ENCODE measurements at places on chromosomes 3 and 15.
A peak's percentile ranks its signal among the peaks of the same experiment; 100 is the strongest.

- DNase-seq: no peak
Observed at GRCh38 chr3:189792046-189792929, 161.1 kb downstream of the TP63 start.

DNA sequence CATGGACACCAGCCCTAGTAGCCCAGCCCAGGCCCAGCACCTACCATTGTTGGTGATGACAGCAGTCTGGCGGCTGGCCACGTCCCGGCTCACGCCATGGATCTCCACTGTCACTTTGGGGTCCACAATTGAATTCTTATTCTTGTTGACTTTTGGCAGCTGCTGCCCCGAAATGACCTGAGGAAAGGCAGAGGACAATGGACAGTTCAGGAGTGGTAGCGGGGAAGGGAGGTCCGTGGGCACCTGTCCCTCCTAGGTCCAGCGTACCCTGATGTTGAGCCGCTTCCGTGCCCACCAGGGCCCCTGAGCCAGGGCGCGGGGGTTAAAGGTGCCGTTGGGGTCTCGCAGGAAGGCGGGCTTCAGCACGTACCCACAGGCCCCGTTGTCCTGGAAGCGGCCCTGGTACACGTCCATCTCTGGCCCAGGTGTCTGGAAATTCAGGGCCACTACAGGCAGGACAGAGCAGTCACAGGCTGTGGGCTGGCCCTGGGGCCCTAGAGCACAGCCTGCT is 17.7 kb downstream of the VILL start:
- no peak for DNase-seq

DNA sequence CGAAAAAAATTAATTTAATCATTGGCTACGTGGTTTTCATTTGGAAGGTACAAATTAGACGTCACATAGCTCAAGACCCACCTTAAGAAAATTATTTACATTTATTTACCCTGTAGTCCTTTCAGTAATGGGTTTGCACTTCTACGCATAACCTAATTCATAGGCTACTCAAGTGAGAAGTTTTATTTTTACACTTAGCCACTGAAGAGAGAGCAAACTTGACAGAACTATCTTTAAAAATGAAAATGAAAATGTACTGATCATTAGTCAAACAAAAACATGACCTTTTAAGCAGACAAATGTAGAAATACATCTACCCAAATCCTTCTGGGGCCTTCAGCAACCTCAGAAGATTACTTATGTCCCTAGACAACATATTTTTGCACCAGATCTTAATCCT is 269.4 kb upstream of the TTC14 start:
- no peak for DNase-seq

- no peak for DNase-seq
Observed at GRCh38 chr3:63441262-63441661, 163.2 kb downstream of the SYNPR start.

- no peak for DNase-seq
Observed at GRCh38 chr3:192259661-192260060, 467.7 kb downstream of the FGF12 start.

- DNase-seq: no peak
Observed at GRCh38 chr15:63909819-63910437, 76.2 kb upstream of the HERC1 start.

DNA sequence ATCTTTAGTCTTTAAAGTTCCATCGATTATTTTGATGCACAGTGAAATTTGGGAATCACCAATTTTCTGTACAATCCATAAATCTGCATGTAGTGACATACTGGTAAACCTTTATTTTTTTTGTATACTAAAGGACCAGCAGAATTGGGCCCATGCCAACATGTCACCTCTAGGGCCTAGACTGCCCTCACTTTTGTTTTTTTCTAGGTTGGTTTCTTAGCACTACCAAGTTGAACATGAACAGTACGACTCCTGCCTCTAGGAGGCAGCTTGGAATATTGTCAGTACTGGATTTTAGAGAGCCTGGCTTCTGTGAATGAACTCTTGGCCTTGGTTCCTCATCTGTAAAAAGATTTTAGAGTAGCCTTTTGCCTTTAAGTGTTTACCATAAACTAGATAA is 32.3 kb downstream of the NKIRAS1 start:
- DNase-seq: no peak

DNA sequence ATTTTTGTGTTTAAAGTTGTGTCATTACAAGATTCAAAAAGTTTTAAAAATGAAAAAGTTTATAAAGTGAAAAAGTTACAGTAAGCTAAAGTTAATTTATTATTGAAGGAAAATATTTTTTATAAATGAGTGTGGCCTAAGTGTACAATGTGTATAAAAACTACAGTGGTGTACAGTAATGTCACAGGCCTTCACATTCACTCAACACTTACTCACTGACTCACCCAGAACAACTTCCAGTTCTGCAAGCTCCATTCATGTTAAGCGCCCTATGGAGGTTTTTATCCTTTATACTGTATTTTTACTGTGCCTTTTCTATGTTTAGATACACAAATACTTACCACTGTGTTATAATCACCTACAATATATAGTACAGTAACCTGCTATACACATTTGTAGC is 76.3 kb downstream of the DTWD1 start:
- no peak for DNase-seq

DNA sequence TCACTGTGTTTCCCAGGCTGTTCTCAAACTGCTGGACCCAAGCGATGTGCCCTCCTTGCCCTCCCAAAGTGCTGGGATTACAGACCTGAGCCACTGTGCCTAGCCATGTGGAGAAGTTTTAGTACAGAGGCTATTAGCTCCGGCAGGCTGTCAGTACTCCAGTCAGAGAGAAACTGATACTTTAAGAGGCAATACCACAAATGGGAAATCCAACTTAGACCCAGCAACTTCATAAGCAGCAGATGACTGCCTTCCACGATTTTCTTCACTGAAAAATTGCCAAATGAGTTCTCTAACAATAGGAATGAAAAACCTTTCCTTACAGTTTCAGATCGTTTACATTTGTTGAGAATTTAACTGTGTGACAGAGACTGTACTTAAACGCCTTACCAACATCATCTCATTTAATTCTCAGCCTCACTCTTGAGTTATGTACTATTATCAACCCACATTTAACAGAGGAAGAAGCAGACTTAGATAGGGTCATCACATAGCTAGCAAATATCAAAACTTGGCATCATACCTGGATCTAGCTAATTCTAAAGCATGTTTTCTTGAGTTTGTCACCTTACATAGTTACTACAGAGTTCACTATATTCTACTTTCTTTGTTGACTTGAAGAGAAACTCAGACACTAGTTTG is 127.4 kb downstream of the TCF12 start:
- DNase-seq: no peak

GRCh38 chr15:75450307-75451201 is 936 bp downstream of the SIN3A start:
- peak; percentile 93 for DNase-seq

GRCh38 chr3:73786998-73787397 is 162.3 kb upstream of the PDZRN3 start:
- DNase-seq: no peak

DNA sequence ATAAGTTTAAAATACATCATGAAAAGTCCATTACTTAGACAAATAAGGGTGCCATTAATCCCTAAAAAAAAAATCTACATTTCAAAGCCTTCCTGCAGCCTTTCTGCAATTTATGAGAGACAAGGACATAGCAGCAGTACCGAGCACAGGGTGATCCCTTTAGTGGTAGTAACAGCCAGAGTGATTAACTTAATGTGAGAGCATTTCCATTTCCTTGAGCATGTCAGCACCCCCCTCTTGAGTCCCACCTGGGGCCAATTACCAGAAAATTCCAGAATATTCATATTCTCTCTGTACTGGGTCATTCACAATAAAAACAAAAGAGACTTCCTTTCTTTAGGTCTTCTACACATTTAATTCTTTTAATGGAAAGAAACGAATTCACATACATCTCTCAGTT is 546.9 kb upstream of the CCDC54 start:
- no peak for DNase-seq

GRCh38 chr3:188231456-188231855 is 77.5 kb downstream of the LPP start:
- DNase-seq: no peak

DNA sequence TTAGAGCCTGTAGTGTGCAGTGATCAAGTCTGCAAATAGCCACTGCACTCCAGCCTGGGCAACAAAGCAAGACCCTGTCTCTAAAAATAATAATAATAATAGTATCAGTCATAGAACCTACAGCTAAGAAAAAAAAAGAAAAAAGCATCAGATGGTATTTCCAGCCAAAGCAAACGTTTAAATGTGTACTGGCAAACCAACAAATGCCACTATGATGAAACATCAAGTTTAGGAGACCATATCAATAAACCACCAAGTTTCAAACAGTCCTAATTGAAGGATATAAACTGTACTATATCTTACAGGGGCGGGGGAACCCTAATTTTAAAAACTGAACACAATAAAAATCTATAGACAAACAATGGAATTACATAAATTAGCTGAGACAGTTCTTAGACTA is 6.4 kb downstream of the UBP1 start:
- DNase-seq: no peak

DNA sequence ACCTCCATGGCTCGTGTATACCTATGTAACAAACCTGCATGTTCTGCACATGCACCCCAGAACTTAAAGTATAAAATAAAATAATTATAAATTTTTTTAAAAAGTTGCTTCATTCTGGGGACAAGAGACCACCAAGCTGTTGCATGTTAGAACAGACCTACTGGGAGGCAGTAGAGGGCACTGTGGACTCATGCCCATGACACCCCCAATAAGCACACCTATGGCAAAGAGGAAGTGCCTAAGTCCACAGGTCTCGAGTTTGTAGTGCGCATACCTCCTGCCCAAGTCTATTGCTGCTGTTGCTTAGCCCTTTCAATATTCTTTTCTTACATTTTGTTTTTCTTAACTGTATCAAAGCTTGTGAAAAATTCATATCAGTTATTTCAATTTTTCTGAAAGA is 267.9 kb upstream of the THBS1 start:
- DNase-seq: no peak

DNA sequence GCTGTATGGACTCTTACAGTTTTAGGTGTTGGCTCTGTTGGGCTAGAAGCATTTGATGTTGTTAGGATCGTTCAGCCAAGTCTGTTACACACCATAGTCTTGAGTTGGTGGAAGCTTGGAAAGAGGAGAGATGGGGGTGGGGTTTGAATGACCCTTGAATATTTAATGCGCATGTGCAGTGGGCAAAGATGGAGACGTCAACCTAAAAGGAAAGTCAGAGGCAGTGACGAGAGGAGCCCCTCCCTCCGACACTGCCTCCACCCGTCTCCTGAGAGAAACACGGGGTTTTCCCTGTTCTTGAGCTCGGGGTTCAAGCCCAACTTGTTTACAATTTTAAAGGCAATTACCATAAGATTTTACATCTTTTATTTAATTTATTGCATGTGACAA is 311.4 kb downstream of the SHQ1 start:
- DNase-seq: no peak

GRCh38 chr15:66138892-66139590 is 114.5 kb downstream of the MEGF11 start:
- no peak for DNase-seq

GRCh38 chr3:187931101-187931500 is 185.8 kb upstream of the BCL6 start:
- no peak for DNase-seq

GRCh38 chr15:64191971-64192830 is 29.4 kb upstream of the PPIB start:
- no peak for DNase-seq

DNA sequence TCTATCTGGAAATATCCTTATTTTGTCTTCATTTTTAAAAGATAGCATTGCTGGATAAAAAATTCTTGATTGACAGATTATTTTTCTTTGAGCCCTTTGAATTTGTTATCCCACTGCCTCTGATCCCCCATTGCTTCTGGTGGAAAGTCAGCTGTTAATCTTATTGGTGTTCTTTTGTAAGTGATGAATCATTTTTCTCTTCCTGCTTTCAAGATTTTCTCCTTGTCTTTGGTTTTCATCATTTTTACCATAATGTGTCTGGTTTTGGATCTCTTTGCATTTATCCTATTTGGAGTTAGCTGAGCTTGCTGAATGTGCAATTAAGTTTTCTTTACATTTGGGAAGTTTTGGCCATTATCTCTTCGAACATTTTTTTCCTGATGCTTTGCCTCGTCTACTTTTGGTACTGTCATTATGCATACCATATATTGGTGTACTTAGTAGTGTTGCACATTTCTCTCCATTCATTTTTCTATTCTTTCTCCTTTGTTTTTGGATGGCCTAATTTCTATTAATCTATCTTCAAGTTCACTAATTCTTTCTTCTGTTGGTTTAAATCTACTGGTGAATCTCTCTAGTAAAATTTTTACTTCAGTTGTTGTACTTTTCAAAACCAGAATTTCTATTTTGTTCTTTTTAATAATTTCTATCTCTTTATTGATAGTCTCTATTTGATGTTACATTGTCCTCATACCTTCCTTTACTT is 440.0 kb upstream of the PROK2 start:
- DNase-seq: no peak

DNA sequence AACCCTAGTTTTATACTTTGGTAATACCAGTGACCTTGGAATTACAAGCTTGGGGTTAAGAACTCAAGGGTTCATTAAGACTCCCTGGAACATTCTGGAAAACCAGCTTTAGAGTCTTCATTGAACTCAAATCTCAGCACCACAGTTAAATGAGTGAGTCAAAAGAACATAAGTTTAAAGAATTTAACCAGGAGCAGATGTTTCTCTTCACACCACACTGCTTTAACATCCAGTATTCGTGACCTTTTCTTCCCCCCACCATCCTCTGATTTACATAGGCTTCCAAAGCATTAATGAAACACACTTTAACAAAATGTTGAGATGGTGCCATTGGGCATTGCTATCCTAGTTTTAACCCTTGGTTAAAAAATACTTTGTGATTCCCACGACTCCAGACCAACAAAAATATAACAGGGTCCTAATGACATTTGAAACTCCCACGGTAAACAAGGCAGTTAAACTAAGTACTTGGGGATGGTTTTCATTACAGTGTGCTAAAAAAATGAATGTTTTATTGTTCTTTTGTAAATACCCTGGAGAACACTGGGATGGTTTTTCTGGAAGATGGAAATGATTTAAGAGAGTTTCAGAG is 123.9 kb downstream of the OXNAD1 start:
- DNase-seq: no peak

GRCh38 chr15:72944565-72944964 is 107.7 kb upstream of the NEO1 start:
- no peak for DNase-seq

DNA sequence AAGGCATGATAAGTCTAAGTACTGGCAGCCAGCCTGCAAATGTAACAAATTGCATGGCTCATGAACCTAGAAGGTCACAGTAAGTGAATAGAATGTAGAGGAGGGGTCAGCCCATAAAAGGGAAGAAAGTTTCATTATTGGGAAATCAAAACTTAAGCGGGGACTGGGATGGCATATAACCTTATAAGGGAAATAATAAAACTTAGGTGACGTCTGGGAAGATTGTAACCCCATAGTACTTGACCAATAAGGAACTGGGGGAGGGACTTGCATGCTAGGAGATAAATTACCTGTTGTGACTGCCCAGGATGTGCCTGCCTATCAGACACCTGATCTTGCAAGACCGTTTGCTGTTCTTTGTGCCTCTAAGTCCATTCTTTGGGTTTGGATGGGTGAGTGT is 28.1 kb upstream of the MCTP2 start:
- DNase-seq: no peak

- DNase-seq: peak; percentile 49
Observed at GRCh38 chr15:99424978-99425656, 140.7 kb upstream of the MEF2A start.
